ENCODE measurements at places on chromosomes 13 and 19.

- DNase-seq = no peak
Observed at GRCh38 chr19:51111606-51112005, 3.4 kb upstream of the CTU1 start.

DNA sequence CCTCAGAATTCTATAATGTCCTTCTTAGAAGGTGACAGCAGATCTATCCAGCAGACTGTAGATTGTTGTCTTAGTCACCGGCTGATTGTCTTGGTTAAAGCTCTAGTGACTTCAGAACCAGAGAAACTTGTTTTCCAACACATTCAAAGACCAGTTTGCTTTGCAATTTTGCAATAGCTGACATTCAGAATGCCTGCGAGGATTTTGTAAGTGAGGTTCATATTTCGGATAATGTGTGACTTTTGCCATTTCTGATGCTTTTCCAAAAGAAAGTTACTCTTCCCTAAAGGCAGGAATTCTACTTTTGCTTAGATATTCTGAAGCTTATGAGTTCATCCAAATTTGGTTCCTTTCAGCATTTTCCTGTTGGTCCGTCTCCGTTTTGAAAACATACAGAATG lies 13.2 kb downstream of the SPINT2 start:
- DNase-seq = no peak

GRCh38 chr19:54188215-54188871 lies 1.0 kb downstream of the MBOAT7 start:
- no peak for DNase-seq

DNA sequence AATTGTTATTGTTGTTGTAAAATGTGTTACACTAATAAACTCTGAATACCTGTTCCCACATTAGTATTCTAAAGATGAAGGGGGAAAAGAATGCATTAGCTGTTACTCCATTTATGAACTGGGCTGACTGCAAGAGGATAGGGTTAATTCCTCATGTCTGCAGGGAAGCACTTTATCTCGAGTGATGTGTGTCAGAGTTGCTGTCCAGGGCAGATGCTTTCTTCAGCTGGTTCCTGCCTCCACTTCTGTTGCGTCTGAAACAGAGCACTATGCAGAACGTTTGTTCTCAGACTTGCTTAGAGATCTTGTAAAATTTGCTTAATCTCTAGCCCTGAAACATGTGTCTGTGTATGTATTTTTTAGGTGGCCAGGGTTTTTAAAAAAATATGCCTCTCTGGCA lies 318.8 kb downstream of the SPRY2 start:
- no peak for DNase-seq

DNA sequence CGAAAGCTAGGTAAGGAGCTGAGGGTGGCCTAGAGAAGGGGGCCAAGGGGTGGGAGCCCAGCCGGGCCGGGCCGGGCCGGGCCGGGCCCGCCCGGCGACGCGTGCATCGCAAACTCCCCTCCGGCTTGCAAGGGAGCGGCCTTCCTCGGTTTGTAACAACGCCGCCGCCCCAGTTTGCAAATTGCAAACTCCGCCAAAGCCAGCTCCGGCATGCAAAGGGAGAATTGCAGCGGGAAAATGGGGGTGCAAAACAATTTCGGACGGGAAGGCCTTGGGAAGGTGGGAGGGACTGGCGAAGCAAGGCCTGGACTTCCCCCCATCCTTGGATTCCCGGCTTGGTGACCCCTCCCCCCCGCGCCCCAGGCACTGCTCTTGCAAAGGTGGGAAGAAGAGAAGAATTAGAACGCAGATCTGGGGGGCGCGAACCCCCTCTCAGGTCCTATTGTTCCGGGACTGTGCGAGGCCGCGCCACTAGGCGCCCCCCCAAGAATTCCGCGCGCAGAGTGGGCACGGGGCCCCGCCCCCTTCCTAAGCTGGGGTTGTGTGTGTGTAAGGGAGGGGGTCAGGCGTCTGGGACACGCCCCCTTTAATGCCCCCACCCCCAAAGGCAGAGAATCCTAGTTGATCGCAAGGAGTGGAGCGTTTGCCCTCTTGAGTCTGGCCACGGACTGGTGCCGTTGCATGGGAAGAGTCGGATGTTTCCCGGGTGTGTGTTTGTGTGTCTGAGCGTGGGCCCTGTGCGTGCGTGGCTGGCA lies 926 bp downstream of the PRR12 start:
- DNase-seq = peak; percentile 56

DNA sequence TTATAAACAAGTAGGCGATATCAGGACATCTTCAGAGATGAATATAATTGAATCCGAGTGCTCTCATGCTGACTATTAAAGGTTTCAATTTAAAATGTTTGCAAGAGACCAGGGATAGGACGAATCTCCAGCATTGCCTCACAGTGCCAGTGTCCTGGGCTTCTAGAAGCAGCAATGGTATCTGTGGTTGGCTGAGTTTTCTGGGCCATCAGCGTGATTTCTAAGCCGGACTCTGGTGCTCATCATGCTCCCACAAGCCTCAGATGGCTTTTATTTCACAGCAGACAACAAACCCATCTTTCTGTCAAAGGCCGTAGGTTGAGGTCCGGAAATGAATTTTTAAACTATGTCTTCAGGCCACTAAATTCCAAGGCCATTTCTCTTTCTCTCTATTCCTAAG lies 187.7 kb downstream of the FOXO1 start:
- DNase-seq = no peak

DNA sequence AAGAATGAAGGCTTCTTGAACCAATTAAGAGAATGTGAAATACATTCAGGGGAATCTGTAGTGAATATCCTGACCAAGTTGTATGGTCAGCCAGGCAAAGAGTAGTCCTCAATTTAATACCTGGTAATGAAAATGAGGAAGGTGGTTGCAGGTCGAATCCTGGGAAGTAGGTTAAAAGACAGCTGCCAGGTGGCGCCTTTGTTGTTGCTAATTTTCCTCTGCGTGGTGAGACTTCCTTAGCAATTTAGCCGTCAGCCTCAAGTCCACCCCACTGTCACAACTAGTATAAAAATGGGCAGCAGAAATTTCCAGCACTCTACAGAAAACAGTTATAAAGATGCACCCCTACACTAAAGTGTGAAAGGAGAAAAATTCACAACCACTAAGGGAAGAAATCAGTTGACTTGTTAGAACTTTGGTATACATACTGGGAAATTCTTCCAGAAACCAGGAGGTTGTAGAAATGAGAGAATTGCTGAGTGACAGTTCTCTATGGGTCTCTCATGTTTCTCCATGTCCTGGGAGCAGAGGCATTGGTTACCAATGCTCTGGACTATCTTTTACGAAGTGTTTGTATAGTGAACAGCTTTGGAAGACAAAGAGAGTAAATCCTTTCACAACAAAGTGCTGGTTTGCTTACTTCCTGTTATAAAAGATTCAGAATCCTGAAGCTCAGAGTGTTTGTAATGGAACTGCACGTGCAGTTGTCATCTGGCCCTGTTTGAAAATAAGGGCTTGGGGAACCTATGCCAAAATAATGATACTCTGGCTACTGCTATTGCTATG lies 235.9 kb downstream of the NHLRC3 start:
- no peak for DNase-seq

DNA sequence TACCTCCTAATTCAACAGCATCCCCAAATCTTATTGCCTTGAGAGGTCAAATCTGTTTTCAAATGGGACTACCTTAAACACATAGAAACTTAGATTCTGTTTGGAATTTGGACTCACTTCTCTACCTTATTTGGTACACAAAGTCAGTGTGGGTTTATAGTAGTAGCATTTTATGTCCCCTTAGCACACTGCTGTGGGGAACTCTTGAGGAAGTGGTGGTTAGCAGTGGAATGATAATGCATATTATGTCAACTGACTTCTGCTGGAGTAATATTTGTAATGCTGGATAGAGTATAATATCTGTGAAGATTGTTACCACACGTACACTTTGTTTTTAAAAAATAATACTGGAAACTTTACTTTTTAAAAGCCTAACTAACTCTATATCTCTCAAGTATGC lies 386.3 kb downstream of the NDFIP2 start:
- no peak for DNase-seq

- no peak for DNase-seq
Observed at GRCh38 chr13:80400865-80401426, 60.0 kb upstream of the SPRY2 start.

DNA sequence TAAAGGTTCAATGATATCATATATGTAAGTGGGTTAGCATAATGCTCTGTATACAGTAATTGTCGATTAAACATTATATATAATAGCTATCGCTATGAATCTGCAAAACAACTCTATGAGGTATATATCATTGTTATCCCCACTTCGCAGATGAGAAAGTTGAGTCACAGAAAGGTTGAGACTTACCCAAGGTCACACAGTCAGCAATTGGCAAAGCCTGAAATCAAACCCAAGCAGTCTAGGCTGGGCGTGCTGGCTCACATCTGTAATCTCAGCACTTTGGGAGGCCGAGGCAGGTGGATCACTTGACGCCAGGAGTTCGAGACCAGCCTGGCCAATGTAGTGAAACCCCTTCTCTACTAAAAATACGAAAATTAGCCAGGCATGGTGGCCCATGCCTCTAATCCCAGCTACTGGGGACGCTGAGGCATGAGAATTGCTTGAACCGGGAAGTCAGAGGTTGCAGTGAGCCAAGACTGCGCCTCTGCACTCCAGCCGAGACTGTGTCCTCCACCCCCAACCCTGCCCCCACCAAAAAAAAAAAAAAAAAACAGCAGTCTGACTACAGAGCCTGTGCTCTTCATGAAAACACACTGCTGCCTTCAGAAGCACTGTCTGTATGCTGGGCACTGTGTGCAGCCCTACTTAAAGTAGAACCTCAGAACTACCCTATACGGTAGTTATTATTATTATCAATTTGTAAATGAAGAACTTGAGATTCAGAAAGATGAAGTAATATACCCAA lies 1.3 kb downstream of the HSPBP1 start:
- no peak for DNase-seq

DNA sequence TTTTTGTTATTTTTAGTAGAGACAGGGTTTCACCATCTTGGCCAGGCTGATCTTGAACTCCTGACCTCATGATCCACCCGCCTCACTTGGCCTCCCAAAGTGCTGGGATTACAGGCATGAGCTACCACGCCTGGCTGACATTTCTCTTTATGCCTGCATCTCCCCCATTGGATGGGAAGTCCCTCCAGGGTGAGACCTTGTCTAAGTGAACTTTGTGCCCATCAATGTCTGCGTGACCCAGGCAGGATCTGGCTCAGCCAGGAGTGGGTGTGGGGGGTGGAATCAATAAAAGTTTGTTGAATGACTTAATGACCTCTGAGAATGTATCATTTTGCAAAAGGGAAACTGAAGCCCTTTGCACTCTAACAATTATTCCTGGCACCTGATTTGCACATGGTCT lies 1.8 kb upstream of the ARRDC5 start:
- no peak for DNase-seq

GRCh38 chr13:38606699-38607535 lies 80.0 kb upstream of the FREM2 start:
- no peak for DNase-seq

DNA sequence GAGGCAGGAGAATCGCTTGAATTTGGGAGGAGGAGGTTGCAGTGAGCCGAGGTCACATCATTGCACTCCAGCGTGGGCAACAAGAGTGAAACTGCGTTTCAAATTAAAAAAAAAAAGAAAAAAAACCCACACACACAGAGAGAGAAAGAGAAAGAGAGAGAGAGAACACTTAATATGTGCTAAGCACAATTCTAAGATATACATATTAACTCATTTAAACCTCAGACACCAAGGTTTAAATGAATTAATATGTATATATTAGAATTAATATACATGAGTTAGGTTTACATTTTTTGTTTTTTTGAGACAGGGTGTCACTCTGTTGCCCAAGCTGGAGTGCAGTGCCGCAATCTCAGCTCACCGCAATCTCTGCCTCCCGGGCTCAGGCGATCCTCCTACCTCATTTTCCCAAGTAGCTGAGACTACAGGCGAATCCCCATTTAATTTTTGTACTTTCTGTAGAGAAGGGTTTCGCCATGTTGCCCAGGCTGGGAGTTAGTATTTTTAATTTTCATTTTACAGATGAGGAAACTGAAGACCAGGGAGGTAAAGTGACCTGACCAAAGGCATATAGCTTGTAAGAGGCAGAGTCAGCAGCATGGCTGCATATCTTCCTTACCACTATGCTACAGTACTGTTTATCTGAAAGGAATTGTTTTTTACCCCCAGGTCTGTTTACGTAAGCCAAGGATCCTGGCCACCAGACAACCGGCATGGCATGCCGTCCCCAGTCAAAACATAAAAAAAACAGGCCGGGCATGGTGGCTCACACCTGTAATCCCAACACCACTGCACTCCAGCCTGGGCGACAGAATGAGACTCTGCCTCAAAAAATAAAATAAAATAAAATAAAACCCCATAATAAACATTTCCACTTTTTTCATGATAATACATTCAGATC lies 2.3 kb downstream of the SYMPK start:
- no peak for DNase-seq

GRCh38 chr13:106373304-106373988 lies 162.0 kb downstream of the EFNB2 start:
- peak; percentile 99 for DNase-seq

DNA sequence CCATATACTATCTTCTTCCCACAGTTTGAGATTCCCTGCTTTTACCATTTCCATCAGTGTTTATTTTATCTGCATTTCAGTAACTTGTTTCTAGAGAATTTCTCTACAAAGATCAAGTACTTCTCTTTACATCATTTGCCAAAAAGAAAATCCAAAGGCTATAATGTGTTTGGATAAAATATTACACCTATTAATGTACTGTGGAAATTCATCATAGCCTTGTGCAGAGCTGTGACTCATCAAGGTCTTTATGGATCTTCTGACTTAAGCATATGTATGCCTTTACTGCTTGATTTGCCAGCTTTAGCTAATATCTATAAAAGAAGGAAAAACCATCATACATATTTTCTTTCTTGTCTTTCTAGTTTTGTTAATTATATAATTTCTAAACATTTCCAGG lies 9.6 kb upstream of the HTR2A start:
- DNase-seq = no peak

GRCh38 chr13:113838711-113839201 lies 25.1 kb downstream of the GAS6 start:
- DNase-seq = no peak

- no peak for DNase-seq
Observed at GRCh38 chr13:63731896-63732295, 2316.2 kb upstream of the PCDH20 start.

- DNase-seq = no peak
Observed at GRCh38 chr19:28297586-28298157, 915.3 kb downstream of the UQCRFS1 start.

DNA sequence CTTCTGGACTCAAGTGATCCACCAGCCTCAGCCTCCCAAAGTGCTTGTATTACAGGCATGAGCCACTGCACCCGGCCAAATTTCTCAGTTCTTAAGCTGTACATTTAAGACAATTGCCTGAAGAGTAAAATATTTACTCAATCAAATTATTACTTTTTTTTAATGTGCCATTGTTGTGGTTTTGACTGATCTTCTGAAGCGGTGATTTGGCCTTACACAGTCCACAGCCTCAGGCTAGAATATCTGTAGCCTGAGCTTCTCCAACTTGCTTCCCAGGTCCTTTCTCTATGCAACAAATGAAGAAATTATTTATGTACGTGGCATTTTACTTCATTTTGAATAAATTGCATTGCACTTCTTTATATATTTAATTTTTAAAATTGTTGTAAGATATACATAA lies 281.3 kb downstream of the KLF5 start:
- no peak for DNase-seq

- peak; percentile 1 for DNase-seq
Observed at GRCh38 chr13:37168926-37169325, 63.5 kb upstream of the CSNK1A1L start.

Data from NCI-H2171 treated with DMSO at 0.1 percent for 48 hours (cell line).